ENCODE measurements at places on chromosomes 6 and 20. TPM values are rescaled to one million over a fixed set of nuclear protein-coding genes. Genes with fewer than 3 reads are reported as not detected.

LTB gene
- total RNA-seq: 0.96 TPM

GATA5 gene
- total RNA-seq: 0.73 TPM

PRRT1 gene
- total RNA-seq: 2.8 TPM

ARMH2 gene
- total RNA-seq: not detected

GCM1 gene
- total RNA-seq: not detected

ID1 gene
- total RNA-seq: 156 TPM

HLA-G gene
- not detected for total RNA-seq

TULP1 gene
- total RNA-seq: not detected

OPRL1 gene
- 1.6 TPM for total RNA-seq

SRC gene
- 20.6 TPM for total RNA-seq

HCRTR2 gene
- not detected for total RNA-seq

TOMM34 gene
- 21.0 TPM for total RNA-seq

EEF1A2 gene
- 4.8 TPM for total RNA-seq

SLC17A1 gene
- not detected for total RNA-seq

ULBP2 gene
- 1.3 TPM for total RNA-seq

NFATC2 gene
- 5.9 TPM for total RNA-seq

SLC26A8 gene
- total RNA-seq: 0.48 TPM

AKAP12 gene
- total RNA-seq: 40.7 TPM

GGTLC1 gene
- total RNA-seq: not detected

ZNF391 gene
- 2.1 TPM for total RNA-seq

PRDM13 gene
- total RNA-seq: not detected

NRSN1 gene
- total RNA-seq: not detected

BMP5 gene
- total RNA-seq: 1.3 TPM

SLC16A10 gene
- total RNA-seq: 1.8 TPM

PNLDC1 gene
- total RNA-seq: 0.66 TPM

EPPIN gene
- not detected for total RNA-seq

ALDH5A1 gene
- total RNA-seq: 6.4 TPM

TBC1D22B gene
- total RNA-seq: 12.4 TPM
